ENCODE measurements at places on chromosomes 11 and 22.

GRCh38 chr11:1138097-1138496 is 19.7 kb upstream of the MUC5AC start:
- DNase-seq, result no peak

- no peak for DNase-seq
Measured at GRCh38 chr11:124238512-124238911, 2.4 kb upstream of the OR8G1 start.

GRCh38 chr11:17601256-17601671 is 54.2 kb downstream of the OTOG start:
- no peak for DNase-seq

GRCh38 chr11:43212279-43212678 is 99.5 kb upstream of the API5 start:
- no peak for DNase-seq

DNA sequence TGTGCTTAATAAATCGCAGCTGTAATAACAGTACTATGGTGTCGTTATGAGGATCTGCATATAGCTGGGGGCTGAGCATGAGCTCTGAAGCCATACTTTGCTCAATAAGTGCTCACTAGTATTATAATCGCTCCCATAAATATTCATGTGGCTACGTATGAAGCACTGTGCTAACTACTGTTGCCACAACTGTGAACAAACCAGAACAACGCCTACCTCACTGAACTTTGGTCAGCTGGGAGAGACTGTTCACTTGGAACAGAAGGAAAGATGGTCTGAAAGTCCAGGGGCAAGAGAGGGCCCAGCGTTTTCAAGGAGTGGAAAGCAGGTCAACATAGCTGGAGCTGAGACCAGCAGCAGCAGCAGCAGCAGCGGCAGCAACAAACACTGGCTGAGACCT is 141.6 kb downstream of the EFCAB6 start:
- no peak for DNase-seq

DNA sequence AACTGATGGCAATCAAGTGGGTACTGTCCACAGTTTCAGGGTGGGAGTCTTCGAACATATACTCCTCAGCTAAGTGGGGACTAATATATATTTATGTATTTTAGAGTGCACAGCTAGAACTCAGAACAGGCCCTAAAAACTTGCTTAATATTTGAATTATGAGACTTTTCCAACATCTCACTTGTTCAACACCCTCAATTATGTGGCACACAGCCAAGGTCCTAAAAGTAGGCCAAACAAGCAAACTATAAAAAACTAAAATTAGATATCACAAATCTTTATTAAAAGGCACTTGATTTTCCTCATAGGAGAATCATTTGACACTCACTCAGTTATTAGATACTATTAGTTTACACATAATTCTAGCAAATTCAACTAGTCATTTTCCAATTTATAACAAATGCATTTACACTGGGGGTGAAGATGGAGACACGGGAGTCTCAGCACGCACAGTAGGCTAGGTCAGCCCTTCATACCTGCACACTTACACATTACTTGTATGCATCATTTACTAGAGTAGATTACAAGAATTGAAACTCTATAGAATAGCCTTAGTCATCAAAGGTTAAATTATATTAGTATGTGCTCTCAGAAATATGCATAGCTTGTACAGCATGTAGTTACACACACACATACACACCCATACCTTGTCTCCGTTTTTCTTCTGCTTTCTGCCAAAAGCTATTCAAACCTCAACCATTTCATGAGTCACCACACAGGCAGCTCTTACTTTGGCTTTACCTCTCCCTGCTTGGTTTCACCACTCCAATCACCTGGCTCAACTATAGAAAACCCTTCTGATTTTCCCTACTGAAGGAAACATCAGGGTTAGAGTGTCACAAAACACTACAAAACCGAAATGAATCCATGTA is 171.5 kb downstream of the SBF2 start:
- DNase-seq, result no peak

GRCh38 chr11:35419830-35420333 is 524 bp upstream of the SLC1A2 start:
- DNase-seq, result no peak

GRCh38 chr11:60165538-60165937 is 17.3 kb downstream of the MS4A6A start:
- no peak for DNase-seq

- DNase-seq, result no peak
Measured at GRCh38 chr11:41659985-41660384, 200.5 kb upstream of the LRRC4C start.

DNA sequence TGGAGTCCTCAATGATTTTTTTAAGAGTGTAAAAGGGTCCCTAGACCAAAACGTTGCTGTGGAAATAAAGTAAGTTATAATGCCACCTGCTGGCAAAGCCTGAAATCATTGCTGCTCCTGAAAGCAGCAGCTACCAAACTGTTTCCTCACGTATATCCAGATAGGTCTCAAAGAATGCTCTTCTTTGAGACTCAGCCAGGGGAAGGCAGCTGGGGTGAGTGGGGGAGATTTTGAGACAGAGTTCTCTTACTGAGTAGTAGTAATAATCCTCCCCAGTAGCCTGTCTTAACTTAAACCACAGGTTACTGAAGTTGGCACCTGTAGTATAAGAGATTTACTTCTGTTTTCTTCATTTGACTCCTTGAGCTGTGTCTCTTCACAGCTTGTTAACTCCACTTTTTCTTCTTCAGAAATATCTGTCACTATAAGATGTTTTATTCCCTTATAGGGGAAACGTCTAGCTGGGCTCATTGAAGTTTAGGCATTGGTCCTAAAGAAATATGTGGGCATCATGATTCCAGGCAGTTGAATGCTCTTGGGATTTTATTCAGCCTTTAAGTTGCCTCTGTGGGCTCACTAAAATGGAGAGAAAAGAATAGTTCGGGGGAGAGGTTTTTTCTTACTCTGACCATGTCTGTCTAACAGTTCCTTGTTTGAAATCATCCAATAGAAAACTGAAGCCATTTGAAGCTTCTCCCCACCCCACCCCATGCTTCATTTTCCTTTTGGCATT is 77.9 kb downstream of the BTBD10 start:
- no peak for DNase-seq

- DNase-seq, result no peak
Measured at GRCh38 chr11:119410501-119410900, 12.5 kb downstream of the THY1 start.

- no peak for DNase-seq
Measured at GRCh38 chr11:30991376-30991775, 378.2 kb downstream of the DCDC1 start.

DNA sequence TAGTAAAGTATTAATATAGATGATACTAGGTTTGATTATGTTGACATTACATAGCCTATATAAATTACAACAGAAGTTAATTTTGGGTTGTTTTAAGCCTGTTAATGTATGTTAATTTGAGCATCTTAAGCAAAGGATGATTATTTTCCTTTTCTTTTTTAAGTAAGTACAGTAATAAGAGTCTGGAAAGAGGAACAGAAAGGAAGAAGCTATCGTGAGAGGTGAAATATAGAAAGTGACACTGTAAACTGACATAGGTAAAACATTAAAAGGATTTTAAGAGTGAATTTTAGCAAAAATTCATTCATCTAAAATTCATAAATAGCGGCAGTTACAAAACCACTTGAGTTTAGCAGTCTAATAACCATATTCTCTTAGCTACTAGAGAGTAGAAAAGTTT is 45.5 kb downstream of the FAR1 start:
- DNase-seq, result no peak

DNA sequence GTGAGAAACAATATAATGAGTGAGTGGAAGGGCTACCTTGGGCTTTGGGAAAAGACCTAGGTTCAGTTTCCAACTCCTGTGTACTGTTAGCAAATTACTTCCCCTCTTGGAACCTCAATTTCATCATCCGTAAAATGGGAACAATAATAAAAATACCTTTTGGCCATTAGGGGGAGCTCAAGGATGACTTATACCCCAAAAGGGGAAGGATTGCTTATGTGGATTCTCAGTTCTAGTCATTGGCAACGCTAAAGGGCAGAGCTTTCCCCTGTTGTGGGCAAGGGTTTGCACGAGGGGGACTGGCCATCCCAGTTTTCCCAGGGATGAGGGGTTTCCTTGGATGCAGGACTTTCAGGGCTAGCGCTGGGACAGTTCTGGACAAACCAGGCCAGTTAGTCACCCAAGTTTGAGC is 3.1 kb upstream of the COMMD9 start:
- DNase-seq, result peak; percentile 35

GRCh38 chr11:126833065-126833464 is 167.5 kb downstream of the KIRREL3 start:
- no peak for DNase-seq

Measured in GM12892 (cell line).